ENCODE measurements at places on chromosomes 12 and 14.

DNA sequence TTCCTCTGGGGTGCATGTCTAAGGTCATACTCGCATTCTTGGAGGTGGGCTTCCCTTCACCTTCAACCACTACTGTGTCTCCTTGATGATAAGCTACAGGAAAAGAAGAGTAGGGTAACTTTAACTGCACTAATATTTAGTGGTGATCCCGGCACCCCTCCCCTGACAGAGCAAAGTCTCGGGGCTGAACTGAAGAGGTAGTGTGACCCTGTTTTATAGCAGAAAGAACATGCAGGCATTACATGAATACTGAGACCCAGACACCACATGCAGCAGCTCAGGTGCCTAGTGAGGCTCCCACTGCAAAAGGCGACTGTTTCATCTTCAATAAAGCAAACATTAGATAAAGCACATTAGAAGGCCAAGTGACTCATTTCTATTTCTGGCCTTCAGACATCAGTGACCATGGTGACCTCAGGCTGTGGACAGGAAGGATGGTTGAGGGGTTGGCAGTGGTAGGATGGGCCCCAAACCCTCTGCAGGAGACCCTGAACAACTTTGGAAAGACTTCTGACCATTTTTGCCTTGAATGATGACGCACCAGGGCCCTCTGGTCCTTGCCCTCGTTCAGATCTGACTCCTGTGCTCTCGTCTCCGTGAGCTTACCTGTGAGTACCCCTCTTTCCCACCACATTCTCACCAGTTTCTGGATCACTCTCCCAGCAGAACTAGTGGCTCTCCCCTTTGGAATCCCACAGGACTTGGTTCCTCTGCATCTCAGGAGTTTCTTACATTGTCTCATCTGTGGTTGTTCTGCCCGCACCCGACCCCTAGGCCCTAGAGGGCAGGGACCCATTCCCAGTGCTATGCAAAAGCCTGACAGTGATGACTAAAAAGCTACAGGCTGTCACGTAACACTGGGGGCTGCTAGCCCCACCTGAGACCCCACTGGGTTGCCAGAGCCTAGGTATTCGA, 23.8 kb upstream of the JPH4 start:
- DNase-seq = no peak

GRCh38 chr14:30240018-30240417, 312.4 kb upstream of the PRKD1 start:
- no peak for DNase-seq

GRCh38 chr14:84749191-84749955, 780.6 kb upstream of the FLRT2 start:
- DNase-seq = peak; percentile 61

DNA sequence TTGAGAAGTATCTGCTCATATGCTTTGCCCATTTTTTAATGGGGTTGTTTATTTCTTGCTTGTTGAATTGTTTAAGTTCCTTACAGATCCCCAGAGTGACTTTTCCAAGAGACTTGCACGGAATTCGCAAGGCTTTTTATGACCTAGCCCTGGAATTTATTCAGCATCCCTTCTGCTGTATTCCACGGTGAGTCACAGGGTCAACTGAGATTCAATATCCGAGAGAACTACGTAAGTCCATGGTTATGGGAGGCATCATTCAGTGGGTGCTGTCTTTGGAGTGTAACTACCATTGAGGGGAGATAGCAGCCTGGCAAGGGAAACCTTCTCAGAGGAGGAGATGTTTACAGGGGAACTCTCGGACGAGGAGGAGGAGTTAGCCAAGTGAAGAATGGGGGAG, 20.9 kb upstream of the GPRC5A start:
- peak; percentile 96 for DNase-seq

DNA sequence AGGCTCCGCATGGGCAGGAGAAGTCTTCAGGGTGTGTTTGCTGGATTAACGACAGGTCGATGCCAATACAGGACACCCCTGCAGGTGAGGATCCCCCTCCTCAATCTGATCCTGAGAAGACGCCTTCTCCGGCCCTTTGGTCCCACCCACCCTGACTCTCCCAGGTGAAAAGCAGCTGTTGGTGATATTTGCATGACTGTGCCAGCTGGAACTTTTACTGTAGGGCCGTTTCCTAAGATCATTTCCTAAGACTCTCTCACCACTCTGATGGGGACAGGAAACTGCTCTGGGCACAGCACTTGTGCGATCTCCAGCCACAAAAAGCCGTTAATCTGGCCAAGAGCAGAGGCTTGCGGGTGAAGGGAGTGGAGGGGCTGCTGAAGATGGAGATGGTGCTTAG, 16.8 kb upstream of the EIF5 start:
- DNase-seq = no peak

- DNase-seq = no peak
Observed at GRCh38 chr12:77377116-77377515, 311.7 kb upstream of the E2F7 start.
